ENCODE measurements at places on chromosomes 13 and 19. TPM values are rescaled to one million over a fixed set of nuclear protein-coding genes. Genes with fewer than 3 reads are reported as not detected.

ZNF724 gene
- polyA plus RNA-seq: 1.3 TPM

FAM124A gene
- polyA plus RNA-seq: 0.64 TPM

FFAR2 gene
- polyA plus RNA-seq: 1.4 TPM

DACH1 gene
- 0.16 TPM for polyA plus RNA-seq
